ENCODE measurements at places on chromosomes 7 and 10. TPM values are rescaled to one million over a fixed set of nuclear protein-coding genes. Genes with fewer than 3 reads are reported as not detected.
A peak's percentile ranks its signal among the peaks of the same experiment; 100 is the strongest.

The MYOZ1 gene
- total RNA-seq, result 0.55 TPM

DNA sequence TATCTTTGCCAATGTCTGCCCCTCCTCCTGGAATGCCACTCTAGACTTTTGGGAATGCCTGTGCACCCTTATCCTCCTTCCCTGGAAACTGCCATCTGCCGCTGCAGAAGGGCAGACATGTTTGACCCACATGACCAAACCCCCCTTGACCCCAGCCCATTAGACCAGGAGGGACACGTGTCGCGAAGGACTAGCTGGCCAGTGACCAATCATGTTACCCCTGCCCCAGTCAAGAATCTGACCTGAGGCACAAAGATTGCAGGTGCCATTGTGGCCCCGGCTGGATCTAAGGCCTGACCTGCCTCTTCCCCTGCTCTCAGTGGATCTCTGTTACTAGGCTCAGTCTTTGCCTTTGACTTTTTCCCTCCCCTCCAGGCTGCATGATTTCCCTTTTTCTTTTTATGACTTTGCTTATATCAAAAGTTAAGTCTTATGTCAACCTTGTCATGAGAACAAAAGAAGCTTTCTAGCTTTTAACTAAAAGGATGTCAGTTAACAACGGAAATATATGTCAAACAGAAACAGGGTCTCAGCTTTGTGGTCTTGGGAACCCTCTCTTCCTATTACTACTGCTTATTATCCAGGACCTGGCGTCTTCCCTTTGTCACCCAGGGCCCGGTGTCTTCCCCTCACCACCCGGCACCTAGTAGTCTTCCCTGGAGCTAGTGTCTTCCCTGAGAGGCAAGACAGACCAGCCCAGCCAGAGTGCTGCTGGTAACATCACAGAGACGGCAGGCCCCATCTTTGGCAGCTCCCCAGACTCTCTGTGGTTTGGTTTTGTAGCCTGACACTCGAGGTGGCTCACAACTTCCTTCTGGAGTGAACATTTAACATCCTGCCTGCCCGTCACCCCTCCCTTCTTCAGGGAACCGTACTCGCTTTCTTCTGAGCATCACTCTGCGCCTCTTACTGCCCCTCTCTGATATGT is 24.4 kb upstream of the PPIF start:
- no peak for DNase-seq

The TSPAN12 gene
- 10.9 TPM for total RNA-seq

GRCh38 chr7:11988186-11988585 is 156.2 kb upstream of the THSD7A start:
- no peak for DNase-seq

The PLCE1 gene
- total RNA-seq, result 0.55 TPM

GRCh38 chr10:6123532-6123931 is 34.7 kb downstream of the RBM17 start:
- no peak for DNase-seq

The CNNM1 gene
- total RNA-seq, result 0.62 TPM

The GPR22 gene
- total RNA-seq, result not detected

DNA sequence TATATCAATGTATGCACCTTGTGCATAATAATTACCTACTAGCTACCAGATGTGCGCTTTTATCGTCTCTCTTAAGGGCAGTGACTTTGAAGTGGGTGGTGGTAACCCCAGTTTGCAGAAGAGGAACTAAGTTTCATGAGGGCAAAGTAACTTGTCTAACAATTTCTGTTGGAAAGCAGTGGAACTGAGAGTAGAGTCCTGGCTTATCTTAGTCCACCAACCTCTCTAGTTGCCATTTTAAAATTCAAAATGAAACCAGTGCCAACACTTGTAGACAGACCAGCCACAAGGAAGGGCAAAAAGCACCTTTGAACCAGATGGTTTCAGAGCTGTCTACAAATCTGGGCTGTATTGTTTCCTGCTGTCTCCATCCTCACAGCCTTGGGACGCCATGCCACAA is 32.0 kb upstream of the RBM20 start:
- DNase-seq, result no peak

DNA sequence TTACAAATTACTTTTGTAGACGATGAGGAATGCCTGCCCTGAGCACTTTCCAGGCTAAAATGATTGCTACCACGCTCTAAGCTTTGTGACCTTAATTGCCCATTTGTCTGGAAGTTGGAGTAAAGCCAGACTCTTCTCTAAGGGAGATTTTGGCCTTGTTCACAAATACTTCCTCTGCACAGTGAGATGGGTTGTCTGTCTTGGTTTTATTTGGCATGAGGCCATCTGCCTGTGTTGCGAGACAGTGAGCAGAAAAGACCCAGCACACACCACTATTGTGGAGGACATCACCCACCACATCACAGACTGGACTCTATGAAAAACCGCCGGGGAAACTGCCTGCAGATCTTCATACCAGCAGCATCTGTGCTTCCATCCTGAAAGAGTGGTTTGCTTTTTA is 138.4 kb downstream of the BICC1 start:
- DNase-seq, result no peak

GRCh38 chr10:96671211-96671890 is 49.0 kb downstream of the PIK3AP1 start:
- DNase-seq, result no peak

The PYROXD2 gene
- 5.8 TPM for total RNA-seq

DNA sequence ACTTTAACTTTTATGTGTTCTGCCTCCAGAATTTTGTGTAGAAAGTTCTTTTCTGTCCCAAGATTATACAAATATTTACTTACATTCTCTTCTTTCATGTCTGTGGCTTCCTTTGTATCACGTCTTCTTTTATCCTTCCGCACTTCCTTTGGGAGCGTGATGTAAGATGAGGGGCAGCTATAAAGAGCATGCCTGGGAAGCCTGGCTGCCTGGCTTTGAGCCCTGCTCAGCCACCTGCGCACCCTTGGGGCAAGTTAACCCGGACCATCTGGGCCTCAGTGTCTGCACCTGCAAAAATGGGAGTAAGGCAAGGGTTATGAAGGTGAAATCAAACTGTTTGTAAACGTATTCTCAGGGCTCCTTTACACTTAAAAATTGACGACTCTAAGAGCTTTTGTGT is 25.2 kb downstream of the PALD1 start:
- DNase-seq, result no peak

GRCh38 chr7:7318601-7319000 is 136.3 kb downstream of the C1GALT1 start:
- DNase-seq, result no peak

The LHFPL3 gene
- total RNA-seq, result not detected

The ZNF316 gene
- total RNA-seq, result 26.2 TPM

GRCh38 chr10:77981281-77981680 is 48.0 kb downstream of the POLR3A start:
- DNase-seq, result no peak

DNA sequence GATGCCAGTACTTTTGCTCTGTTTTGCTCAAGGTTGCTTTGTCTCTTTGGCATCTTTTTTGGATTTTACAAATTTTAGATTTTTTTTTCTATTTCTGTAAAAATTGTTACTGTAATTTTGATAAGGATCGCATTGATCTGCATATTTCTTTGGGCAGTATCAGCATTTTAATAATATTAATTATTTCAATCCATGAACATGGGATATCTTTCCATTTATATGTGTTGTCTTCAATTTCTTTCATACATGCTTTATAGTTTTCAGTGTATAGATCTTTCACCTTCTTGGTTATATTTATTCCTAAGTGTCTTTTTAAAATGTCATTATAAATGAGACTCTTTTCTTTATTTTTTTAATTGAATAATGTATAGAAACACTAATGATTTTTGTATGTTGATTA is 301.6 kb upstream of the SEMA3D start:
- no peak for DNase-seq

GRCh38 chr10:110656612-110657011 is 12.5 kb downstream of the RBM20 start:
- DNase-seq, result no peak

- DNase-seq, result no peak
These were observed 12.6 kb downstream of the LSM5 start for GRCh38 chr7:32477649-32477980.

The FAM180A gene
- not detected for total RNA-seq

GRCh38 chr10:122709971-122710370 is 10.3 kb upstream of the C10orf120 start:
- DNase-seq, result no peak

The PLEKHS1 gene
- not detected for total RNA-seq

DNA sequence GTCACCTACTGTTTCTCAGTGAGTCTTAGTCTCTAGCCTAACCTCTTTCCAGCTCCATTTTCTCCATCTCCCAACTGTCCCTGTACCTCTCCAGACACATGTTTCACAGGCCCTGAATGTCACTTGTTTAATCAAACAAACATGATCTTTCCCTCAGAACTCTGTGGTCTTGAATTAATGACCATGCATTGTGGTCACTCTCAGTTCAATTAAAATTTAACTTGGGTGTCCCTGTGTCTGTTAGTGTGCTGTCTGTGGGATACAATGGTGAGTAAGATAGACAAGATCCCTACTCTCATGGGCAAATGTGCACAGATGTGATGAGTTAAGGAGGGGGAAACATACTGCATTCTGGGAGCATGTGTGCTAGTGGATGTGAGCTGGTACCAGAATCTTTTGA is 65.0 kb downstream of the RBM33 start:
- peak; percentile 45 for DNase-seq

GRCh38 chr7:69078997-69079769 is 519.1 kb upstream of the AUTS2 start:
- DNase-seq, result no peak

- DNase-seq, result no peak
These were observed 247.6 kb downstream of the AUTS2 start for GRCh38 chr7:69845721-69846495.

GRCh38 chr7:141717450-141717849 is 9.3 kb downstream of the WEE2 start:
- DNase-seq, result no peak

DNA sequence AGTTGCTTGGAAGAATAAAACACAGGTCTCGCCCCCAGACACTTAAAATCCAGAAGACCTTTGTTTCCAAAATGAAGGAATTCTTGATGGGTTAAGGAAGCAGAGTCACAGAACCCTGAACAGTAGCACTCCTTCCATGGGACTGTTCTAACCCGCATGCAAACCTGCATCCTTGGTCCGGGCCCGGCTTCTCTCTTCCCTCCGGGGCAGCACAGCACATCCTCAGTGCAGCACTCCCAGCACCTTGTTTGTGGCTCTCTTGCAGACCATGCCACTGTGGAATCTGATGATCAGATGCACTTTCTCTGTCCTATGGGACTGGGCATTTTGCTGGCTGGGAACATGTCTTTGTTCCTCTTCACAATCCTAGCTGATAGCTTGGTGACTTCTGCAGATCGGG is 33.5 kb downstream of the INSYN2A start:
- no peak for DNase-seq

GRCh38 chr7:21914671-21915070 is 31.0 kb downstream of the CDCA7L start:
- DNase-seq, result no peak

DNA sequence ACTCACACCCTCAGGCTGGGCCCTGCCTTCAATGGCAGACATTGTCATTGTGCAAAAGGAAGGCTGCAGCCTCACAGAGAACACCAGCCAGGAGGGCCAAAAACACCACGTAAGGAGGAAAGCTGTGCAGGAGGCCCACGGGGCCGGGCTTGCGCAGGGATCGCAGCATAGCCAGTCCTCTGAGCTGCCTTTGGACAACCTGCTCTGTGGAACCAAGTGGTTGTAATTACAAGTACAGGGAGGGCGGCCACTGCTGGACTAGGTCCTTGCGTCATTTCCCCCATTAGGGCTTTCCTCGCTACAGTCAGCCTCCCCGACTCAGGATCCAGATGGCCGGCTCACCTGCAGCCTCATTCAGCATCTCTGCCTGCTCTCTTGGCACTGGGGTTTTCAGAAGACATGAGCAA is 66.9 kb downstream of the FAM53B start:
- DNase-seq, result no peak

GRCh38 chr7:138632826-138633602 is 68.1 kb downstream of the SVOPL start:
- DNase-seq, result no peak

The SFR1 gene
- total RNA-seq, result 12.8 TPM

DNA sequence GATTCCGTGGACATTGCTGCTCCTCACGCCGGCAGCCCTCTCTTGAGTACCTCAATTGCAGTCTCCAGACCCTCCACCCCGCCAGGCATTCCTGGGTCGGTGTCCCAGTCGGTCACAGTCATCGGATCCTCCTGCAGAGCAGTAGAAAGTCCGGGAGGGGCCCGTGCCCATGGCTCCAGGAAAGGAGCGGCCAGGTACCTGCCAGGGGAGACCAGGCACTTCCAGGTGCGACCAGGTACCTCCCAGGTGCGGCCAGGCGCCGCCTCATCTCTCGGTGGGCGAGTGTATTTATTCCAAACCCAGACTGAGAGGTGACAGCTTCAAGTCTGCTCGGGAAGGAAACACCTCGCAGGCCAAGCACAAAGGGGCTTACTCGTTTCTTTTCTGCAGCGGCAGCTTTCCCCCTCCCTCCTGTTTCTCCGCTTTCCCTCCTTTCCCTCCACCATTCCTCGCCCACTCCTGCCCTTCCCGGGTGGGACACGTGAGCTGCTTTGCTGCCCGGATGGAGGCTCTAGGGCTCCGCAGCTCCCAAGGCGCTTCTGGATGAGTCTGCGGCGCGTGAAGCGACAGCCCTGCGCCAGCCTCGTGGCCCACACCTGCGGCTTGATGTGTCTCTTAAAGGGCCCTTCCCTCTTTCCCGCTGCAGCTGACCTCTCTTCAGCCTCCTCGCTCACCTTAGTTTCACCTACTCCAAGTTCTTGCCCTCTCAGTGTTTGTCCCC is 39.4 kb upstream of the AGK start:
- DNase-seq, result peak; percentile 1

The ABCC2 gene
- 0.07 TPM for total RNA-seq

GRCh38 chr10:85447690-85448089 is 918.9 kb downstream of the GRID1 start:
- DNase-seq, result no peak

DNA sequence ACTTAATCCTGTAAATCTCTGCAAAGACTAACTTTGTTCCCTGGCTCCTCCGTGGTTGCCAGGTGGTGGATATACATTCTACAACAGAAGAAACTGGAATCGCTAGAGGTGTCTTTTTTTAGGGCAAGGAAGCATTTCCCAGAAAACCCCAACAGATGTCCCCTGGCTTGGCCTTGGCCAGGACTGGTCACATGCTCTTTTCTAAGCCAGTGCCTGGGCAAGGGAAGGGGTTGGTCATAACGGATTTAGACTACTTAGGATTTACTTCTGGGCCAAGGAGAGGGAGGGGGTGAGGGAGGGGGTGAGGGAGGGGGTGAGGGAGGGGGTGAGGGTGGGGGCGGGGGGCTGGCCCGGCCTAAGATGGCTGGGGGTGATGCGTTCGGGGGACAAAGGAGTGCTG is 105.7 kb downstream of the SNX10 start:
- no peak for DNase-seq

DNA sequence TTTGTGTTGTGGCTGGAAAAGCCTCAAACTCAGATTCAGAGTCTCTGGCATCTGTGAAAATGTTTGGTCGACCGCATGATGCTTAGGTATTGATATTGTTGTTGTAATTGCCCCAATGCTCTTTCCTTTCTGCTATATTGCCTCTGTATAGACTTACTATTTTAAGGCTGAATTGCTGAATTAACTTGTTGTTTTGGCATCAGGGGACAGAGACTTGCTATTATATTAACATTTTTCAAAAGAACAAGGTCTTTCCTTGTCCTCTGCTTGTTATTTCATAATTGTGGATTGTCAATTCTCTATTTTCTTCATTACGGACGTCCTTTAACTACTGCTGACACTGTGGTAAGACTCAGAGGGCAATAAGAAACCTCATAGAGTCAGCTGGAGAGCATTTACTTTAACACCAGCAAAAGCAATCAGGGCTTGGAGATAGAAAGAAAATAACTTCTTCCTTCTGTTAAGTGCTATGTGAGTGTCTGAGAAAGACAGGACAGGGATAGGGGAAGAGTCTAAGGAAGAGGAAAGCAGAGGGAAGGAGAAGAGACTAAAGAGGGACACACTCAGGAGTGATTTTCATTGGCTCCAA is 17.6 kb downstream of the CPED1 start:
- DNase-seq, result no peak
